ENCODE measurements at places on chromosomes 3 and 15.

GRCh38 chr3:157263027-157263426, 103.1 kb upstream of the CCNL1 start:
- DNase-seq: no peak

- no peak for DNase-seq
Observed at GRCh38 chr15:73368301-73369136, at the start of gene HCN4. Gene HCN4 (minus strand): TSS chr15:73368958. CDS start chr15:73368270, 688 bp downstream.

DNA sequence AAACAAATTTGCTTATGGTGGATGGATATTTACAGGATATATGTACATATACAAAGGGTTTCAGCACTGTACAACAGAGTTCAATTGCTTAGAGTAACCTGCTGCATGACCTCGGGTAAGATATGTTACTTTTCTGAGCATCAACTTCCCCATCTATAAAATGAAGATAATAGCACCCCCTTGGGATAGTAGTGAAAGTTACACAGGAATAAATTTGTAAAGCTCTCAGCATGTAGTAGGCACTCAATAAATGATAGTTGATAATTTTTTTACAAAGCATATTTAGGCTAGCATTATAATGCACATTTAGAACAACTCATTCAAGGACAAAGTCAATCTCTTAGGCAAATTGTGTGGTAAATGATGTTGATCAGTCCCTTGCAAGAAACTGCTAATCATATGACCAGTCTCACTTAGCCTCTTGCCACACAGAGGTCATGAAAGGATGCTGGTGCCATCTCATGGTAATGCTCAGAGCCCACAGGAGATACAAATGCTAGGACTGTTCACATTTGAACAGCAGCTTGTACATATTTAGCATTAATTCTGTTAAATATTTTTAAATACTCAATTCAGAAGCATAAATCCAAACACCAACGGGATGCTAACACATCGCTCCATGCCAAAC, 123.9 kb downstream of the MAGI1 start:
- DNase-seq: no peak

GRCh38 chr3:52507359-52507758, 12.2 kb downstream of the STAB1 start:
- DNase-seq: no peak

DNA sequence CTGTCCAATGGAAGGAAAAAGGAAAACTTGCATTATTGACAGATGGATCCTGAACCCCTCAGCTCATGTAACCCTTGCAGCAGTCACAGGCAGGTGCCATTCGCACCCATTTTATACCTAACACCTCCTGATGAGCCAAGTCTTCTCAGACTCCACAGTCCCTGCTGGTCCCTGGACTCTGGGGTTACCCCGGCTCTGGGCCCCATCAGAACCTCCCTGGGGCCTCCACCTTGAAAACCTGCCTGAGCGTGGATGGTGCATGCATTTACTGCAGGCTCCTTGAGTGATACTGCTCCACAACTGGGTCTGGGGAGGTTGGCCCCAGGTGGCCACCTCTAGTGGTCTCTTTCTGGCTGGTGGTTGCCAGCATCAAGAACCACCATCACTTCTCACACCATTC, 15.9 kb upstream of the DOCK3 start:
- DNase-seq: no peak

DNA sequence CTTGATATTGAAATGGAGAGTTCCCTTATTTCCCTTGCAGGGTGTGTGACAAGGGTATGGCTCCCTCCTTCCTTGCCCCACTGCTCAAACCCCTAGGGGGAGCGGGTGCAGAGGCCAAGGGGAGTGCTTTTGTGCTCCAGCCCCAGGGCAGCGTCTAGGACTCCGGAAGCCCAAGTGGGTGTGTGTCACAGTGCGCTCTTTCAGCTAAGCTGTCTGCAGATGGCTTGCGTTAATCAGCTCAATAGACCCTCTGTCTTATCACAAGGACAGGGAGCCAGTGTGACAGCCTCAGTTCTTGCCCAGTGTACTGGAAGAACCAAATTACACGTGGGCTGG, 523.6 kb upstream of the LMCD1 start:
- DNase-seq: no peak

Data from GM04504 (cell line).